ENCODE measurements at places on chromosomes 2 and 18.

DNA sequence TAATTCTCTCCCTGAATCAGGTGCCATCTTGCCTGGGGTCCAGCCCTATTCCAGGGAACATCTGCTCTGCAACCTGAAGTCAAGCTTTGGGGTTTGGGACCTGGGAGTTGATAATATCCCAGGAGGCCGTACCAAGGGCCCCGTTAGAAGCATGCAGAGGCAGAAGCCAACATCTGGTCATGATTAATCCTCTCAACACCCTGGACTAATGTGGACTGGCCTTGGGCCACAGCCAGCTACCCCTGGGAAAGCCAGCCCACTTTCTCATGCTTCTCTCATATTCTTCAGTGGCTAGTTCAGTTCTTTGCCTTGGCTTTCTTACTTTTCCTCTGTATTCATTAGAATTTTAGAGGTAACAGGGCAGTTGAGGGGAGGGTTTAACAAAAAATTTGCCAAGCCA, 515.6 kb upstream of the NRP2 start:
- peak; percentile 16 for DNase-seq

DNA sequence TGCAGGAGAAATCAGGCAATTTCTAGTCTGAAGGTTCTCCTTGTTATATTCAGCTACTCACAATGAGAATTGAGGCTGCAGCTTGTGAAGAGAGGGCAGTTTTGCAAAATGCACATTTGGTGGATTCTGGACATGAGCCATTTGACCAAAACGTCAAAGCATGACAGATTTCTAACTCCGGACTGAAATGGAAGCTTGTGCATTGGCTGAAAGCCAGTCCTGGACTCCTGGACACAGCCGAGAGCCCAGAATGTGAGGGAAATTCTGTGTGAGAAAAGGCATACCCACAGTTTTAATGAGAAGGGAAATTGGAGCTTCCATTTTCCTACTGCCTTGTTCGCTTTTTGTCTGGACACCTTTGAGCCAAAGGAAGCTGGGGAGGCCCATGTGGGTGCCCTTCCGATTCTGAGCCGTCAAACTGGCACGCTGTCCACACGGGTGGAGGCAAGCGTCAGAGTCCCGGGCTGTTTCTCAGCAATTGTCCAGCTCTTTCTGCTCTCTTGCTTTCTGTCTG, 23.7 kb upstream of the ROCK2 start:
- DNase-seq = peak; percentile 56

DNA sequence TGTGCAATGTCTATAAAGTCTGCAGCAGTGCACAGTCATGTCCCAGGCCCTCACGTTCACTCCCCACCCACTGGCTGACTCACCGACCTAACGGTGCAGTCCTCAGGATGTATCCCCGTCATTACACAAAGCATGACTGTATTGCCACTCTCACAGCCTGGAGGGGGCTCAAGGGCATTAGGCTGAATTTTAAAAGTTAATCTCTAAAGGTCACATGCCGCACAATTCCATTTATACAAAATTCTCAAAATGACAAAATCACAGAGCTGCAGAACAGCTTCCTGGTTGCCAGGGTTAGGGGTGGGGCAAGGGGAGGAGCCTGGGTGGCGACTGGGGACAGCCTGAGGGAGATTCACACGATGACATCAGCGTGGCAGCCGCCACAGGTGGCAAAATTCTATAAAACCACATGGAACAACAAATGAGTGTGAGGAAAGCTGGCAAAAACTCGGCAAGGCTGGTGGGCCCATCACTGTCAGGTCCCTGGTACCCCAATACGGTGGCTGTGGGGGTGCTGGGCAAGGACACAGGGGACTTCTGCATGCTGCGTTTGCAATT, 97.6 kb downstream of the NDUFA10 start:
- peak; percentile 88 for DNase-seq

- no peak for DNase-seq
Observed at GRCh38 chr18:31484461-31484860, 13.5 kb upstream of the DSG2 start.

Data from AG20443 (cell line).